ENCODE measurements at places on chromosomes 4 and X.
A peak's percentile ranks its signal among the peaks of the same experiment; 100 is the strongest.

- no peak for DNase-seq
Observed at GRCh38 chr4:139170932-139171331, 6.1 kb downstream of the ELF2 start.

- peak; percentile 83 for DNase-seq
Observed at GRCh38 chr4:39698424-39699009, 581 bp downstream of the UBE2K start.

- DNase-seq, result no peak
Observed at GRCh38 chrX:42289492-42290385, 366.4 kb upstream of the CASK start.

- DNase-seq, result no peak
Observed at GRCh38 chr4:175499735-175500352, 312.2 kb downstream of the GPM6A start.

GRCh38 chrX:72181178-72182125 is at the start of gene PIN4:
Gene PIN4 (plus strand): TSS chrX:72181757. CDS start chrX:72181786, 29 bp downstream.
- DNase-seq, result peak; percentile 88

GRCh38 chr4:76892001-76892400 is 5.9 kb downstream of the SOWAHB start:
- no peak for DNase-seq

DNA sequence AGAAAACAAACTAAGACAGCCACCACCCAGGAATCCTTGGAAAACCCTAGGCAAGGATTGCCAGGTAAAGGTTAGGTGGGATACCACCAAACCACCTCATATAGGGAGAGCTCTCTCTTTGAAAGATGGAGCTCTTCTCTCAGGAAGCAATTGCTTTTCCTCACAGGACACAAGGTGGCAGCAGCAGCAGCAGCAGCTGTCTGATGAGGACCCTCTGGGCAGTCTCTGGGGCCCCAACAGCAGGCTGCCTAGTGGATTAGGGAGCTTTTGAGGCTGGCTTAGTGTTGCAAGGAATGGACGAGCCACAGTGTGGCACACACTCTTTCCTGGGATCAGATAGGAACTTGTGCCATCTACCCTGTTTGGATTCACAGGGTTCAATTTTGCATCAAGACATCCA is 41.4 kb upstream of the CHRDL1 start:
- DNase-seq, result no peak

DNA sequence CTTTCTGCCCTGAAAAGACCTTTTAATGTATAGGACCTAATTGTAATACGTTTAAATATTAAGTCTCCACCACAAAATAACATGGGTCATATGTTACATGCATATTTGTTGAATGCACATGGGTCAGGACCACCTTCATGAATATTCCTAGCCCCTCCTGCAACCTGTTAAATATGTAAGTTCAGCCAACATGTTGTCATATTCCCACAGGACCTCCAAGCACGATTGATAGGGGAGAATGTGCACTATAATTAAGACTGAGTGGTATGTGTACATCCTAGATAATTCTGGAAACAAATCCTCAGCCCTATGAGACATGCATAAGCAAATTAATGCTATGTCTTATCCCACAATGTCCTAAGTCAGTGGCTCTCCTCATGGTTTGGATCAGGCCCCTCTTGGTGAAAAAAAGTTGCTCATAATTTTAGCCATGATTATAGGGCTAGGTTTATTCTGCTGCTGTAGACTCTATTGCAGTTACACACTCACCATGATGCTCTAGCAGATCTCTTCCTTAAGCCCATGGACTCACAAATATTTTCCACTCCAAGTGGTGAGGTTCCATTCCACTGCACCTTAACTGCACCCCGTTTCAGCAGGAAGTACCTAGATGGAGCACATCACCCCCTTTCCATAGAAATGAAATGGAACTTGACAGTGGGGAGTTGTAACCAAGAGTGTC is 10.2 kb downstream of the TIGD2 start:
- no peak for DNase-seq

DNA sequence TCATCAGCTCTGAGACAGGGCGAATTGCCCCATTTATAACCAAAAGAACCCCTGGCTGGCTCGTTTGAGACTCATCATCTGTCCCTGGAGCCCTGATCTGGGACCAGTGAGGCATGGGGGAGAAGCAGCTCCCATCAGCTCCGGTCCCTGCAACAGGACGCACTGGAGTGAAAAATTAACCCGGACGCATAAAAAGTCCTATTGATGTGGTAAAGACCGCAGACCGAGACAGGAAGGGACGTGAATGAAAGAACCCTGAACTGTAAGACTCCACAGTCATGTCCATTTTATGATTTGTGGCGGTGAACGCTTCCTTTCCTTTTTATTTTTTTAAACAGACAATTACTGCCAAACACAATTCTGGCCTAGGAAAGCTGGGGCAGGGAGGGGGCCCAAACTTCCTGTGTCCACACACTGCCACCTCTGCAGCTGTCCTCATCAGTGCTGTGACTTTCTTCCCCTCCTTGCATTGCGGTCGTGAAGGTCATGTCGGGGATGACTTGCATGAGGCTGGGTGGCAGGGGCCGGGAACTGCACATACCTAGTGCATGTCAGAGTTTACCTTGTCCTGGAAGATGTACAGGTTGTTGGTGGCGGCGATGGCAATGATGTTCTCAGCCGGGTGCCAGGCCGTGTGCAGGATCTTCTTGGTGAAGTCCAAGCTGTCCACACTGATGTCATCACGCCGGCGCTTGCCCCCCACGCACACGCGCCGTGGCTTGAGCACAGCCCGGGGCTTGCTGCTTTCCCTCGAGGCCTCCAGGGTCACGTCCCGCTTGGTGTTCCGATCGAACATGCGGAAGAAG is 53.3 kb downstream of the WFS1 start:
- no peak for DNase-seq

- no peak for DNase-seq
Observed at GRCh38 chr4:77002321-77003107, 53.0 kb downstream of the SEPTIN11 start.

DNA sequence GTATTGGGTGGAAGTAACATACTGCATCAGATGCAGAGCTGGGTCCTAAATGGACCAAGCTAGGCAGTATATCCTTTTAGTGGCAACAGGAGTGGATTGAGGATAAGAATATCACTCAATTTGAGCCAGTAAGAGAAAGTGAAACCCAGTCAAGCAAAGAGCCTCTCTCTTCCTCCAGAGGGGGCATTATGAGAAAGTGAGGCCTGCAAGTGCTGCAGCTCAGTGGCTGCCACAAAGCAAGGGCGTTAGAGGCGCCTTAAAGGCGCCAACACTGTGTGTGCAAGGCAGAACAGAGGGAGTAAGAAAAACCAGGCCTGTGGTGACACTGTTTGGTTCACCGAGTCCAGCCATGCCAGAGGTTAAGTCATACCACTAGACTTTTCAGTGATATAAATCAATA is 17.5 kb downstream of the STX18 start:
- no peak for DNase-seq

DNA sequence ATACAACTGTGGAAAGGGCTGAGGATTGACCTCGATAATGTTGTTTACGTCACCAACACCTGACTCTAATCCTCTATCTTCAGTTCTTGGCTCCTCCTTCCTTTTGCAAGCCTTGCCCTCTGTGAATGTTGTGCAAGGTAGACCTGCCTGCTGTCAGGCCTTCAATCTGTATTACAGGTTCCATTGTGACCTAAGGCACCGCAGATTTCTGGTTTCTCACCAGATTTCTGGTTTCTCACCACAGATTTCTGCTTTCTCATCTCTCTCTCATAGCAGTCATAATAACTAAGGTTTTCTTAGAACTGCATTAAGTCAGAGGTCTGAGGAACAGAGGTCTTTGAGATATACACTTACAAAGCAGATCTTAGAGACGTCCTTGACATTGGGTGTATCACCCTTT is 51.5 kb upstream of the ETNPPL start:
- no peak for DNase-seq

- DNase-seq, result no peak
Observed at GRCh38 chr4:140296335-140297220, 76.9 kb upstream of the SCOC start.

GRCh38 chr4:127988638-127989037 is 23.4 kb downstream of the ABHD18 start:
- DNase-seq, result no peak

DNA sequence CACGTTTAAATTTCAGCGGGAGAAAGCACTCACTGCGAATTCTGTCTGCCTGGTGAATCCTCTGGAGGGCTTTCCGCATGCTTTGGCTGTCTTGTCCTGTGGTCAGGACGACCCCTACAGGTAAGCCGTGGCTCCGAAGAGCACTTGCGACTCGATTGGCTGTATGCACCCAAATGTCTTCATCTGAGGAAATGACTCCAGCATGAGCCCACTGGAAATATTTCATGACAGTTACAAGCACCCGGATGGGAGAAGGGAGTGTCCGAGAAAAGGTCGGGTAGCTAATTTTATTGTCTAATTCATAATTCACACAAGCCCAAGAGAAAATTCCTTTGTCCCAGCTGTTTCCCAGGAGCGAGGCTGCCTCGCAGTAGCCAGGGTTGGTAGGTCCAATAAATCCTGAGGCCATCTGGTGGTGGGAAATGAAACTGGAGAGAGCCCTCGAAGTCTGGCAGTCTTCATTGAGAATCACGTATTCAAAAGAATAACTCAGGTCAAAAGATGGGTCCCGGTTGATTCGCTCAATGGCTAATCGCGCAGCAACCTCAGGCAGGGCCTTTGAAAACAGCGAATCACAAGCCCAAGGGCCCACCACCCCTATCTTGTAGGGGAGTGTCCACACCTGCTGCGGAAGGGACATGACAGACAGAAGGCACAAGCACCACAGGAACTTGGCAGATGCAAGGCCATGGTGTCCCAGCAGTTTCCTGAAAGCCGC is 6.6 kb downstream of the GUCY2F start:
- no peak for DNase-seq

DNA sequence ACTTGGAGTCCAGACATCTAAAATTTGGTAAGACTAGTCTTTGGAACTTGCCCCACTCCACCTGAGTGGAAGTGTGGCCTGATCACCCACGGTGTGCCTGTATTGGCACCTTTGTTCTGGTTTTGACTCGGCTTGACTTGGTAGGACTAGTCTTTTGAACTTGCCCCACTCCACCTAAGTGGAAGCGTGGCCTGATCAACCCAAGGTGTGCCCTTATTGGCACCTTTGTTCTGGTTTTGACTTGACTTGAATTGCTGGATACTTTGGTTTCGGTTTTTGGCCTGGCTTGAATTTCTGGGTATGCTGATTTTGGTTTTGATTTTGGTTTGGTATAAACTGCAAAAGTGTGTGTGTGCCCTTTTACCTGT is 44.7 kb upstream of the UGT2B7 start:
- no peak for DNase-seq

- DNase-seq, result no peak
Observed at GRCh38 chr4:152956650-152957436, 20.7 kb downstream of the FHDC1 start.

GRCh38 chr4:96154676-96155075 is 314.8 kb downstream of the PDHA2 start:
- no peak for DNase-seq

DNA sequence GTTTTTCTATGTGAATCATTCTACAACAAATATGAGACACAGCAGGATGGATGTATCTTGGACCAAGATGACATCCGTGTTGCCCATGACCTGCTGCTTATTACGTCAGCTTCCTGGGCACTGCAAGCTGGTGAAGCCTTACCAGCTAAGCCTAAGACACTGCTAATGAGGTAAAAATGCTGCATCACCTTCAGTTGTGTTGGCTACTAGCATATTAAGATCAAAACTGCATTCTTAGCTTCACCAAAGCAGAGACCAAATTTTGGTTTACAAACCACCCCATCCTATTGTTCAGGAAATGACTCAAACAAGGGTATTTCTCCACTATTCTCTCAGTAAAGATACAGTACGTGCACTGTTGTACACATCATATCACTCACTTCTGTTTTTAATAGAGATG is 50.3 kb downstream of the MAML3 start:
- no peak for DNase-seq

DNA sequence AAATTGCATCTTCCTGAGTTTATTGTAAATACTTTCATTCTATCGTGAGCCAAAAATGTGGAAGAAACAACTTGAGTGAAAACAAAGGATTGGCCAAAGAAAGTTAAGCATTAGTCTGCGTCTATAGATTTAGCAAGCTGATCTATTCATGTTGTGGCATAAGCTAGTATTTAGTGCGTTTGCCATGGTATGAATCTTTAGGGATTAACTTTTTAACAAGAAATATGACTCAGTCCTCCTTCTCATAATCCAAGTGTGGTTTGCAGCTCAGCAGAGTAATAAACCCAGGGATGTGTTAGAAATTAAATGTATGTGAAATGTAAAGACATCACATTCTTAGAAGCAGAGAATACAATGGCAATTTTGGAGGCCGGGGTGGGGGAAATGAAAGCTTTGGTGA is 1110.9 kb downstream of the NLGN4X start:
- DNase-seq, result no peak

- DNase-seq, result no peak
Observed at GRCh38 chr4:100493756-100494155, 24.1 kb downstream of the EMCN start.

DNA sequence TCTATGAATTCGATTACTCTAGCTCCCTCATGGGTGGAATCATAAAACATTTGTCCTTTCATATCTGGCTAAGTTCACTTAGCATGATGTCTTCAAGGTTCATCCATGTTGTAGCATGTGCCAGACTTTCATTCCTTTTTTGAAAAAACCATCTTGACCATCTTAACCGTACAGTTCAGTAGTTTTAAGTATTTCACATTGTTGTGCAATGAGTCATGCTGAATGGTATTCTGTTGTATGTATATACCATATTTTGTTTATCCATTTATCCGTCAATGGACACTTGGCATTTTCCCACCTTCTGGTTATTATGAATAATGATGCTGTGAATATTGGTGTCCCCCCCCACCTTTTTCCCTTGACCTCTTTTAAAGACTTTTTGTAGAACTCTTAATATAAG is 72.4 kb upstream of the TLR2 start:
- no peak for DNase-seq

GRCh38 chr4:123671636-123672404 is 275.2 kb downstream of the SPRY1 start:
- DNase-seq, result no peak

DNA sequence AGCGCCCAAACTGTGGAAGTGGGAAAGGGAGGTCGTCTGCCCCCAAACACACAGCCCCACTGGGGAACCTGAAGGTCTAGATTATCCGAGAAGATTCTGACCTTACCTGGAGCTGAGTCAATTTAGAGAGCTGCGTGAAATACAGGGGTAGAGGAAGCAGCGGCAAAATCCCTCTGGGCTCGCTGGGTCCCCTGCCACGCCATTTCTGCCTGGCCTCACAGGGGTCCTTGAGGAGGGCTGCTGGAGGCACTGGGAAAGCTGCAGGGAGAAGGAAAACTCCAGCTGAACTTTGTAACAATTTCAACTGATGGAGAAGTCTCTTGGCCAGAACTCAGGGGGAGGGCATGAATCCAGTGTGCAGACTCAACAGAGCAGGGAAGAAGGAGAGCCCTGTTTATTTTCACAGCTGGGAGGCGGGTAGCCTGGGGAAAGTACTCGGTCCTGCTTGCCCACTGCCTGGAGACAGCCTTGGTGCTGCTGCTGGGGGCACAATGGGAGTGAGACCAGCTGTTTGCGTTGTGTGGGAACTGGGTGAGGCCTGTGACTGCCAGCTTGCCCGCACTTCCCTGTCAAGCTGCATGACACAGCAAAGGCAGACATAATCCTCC is 93.2 kb upstream of the MAPK10 start:
- DNase-seq, result peak; percentile 11

GRCh38 chr4:76607266-76607799 is 172.3 kb downstream of the SHROOM3 start:
- DNase-seq, result no peak

Measured in caudate nucleus (tissue), 63 donors.